H9 (cell line): ENCODE measurements at places on chromosomes 2 and 18. TPM values are rescaled to one million over a fixed set of nuclear protein-coding genes. Genes with fewer than 3 reads are reported as not detected.

The ASPRV1 gene
- total RNA-seq, result 0.57 and 0.64 TPM in 2 replicates

The VSNL1 gene
- total RNA-seq, result 9.2 and 9.9 TPM in 2 replicates

The TTC21B gene
- 16.6 and 18.8 TPM in 2 replicates for total RNA-seq

The PSMA8 gene
- total RNA-seq, result not detected in 2 replicates

The HTRA2 gene
- 24.1 and 24.9 TPM in 2 replicates for total RNA-seq

The VAMP5 gene
- total RNA-seq, result 0.57 and 0.59 TPM in 2 replicates

The ZSWIM2 gene
- not detected in 2 replicates for total RNA-seq

The SERPINB13 gene
- total RNA-seq, result not detected in 2 replicates

GRCh38 chr18:56515522-56515921 is 122.9 kb downstream of the TXNL1 start:
- H3K27me3 ChIP-seq, result no peaks in the 10 kb centered on the region
- H3K27ac ChIP-seq, result no peak overlapping the region
- no peak for DNase-seq

GRCh38 chr2:131724019-131724418 is 196.3 kb downstream of the CCDC74A start:
- no peak overlapping the region for H3K4me3 ChIP-seq
- H3K4me1 ChIP-seq, result no peaks in the 10 kb centered on the region
- peak; percentile 47 for DNase-seq
- H3K27me3 ChIP-seq, result no peaks in the 10 kb centered on the region
- H3K36me3 ChIP-seq, result peaks cover 2% of the 10 kb centered on the region; the same call in 2 of the 3 replicates

DNA sequence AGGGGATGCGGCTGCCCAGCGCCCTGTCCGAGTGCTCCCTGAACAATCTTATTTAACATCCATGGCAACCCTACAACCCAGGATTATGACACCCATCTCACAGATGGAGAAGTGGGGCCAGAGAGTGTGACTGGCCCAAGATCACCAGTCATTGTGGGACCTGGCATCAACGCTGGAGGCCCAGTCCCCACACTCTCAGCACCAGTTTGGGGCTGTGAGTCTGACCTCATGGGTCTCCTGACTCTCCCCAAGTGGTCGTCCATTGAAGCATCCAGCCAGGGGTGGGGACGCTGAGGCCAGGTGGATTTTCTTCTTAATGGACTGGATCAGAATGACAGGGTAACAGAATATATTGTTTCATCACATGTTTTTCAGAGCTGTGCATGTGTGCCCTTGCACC is 24.5 kb downstream of the MAL start:
- no peaks in the 10 kb centered on the region for H3K36me3 ChIP-seq
- no peak for DNase-seq
- no peaks in the 10 kb centered on the region for H3K27me3 ChIP-seq
- no peaks in the 10 kb centered on the region; the same call in 1 of the 2 replicates for H3K4me1 ChIP-seq

DNA sequence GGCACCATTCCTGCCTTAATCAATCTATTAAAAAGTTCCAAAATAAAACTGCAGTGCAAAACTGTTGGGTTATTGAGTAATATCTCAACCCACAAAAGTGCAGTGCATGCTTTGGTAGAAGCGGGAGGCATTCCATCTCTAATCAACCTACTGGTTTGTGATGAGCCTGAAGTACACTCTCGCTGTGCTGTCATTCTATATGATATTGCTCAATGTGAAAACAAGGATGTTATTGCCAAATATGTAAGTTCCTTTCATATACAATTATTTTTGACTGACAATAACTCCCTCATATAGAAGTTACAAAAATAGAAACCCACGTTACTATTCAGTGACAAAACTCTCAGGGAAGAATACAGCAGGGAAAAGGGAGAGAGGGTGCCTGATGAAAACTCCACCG is 43.0 kb downstream of the OSGEPL1 start:
- no peaks in the 10 kb centered on the region for H3K4me1 ChIP-seq
- H3K27ac ChIP-seq, result no peak overlapping the region
- H3K4me3 ChIP-seq, result no peak overlapping the region
- H3K36me3 ChIP-seq, result peaks cover 6% of the 10 kb centered on the region; the same call in 1 of the 2 replicates

GRCh38 chr2:158659483-158659882 is 135.6 kb upstream of the DAPL1 start:
- H3K27ac ChIP-seq, result no peak overlapping the region
- no peak for DNase-seq
- H3K27me3 ChIP-seq, result no peaks in the 10 kb centered on the region
- H3K36me3 ChIP-seq, result peaks cover 8% of the 10 kb centered on the region; the same call in 2 of the 3 replicates

GRCh38 chr2:179991344-179991743 is 15.8 kb downstream of the CWC22 start:
- H3K27ac ChIP-seq, result no peak overlapping the region
- H3K4me3 ChIP-seq, result no peak overlapping the region
- no peaks in the 10 kb centered on the region; the same call in 1 of the 2 replicates for H3K4me1 ChIP-seq
- peaks cover 9% of the 10 kb centered on the region; the same call in 2 of the 3 replicates for H3K36me3 ChIP-seq

DNA sequence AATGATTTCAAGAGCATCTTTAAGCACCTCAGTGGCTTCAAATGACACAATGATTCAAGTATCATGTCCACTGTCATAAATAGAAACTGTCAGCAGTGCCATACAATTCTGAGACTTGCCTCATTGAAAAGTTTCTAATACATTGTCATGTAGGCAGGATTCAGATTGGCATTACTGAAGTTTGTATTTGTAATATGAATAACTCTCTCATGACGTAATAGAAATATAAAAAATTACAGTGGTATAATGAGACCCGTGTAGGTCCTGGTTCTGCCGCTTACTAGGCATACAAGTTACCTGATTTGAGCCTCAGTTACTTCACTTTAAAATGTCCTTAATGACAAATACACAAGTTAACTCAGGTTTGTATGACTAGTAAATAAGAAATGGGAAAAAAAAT is 1536.2 kb upstream of the NXPH2 start:
- H3K4me3 ChIP-seq, result no peak overlapping the region
- DNase-seq, result no peak
- no peaks in the 10 kb centered on the region for H3K36me3 ChIP-seq
- no peaks in the 10 kb centered on the region for H3K4me1 ChIP-seq
- no peaks in the 10 kb centered on the region for H3K27me3 ChIP-seq

GRCh38 chr2:165406173-165406572 is 63.3 kb upstream of the CSRNP3 start:
- H3K27ac ChIP-seq, result no peak overlapping the region
- no peaks in the 10 kb centered on the region for H3K36me3 ChIP-seq
- peaks cover 3% of the 10 kb centered on the region; the same call in 1 of the 2 replicates for H3K4me1 ChIP-seq
- DNase-seq, result peak; percentile 60
- H3K4me3 ChIP-seq, result no peak overlapping the region; the same call in 1 of the 2 replicates
- no peaks in the 10 kb centered on the region for H3K27me3 ChIP-seq

DNA sequence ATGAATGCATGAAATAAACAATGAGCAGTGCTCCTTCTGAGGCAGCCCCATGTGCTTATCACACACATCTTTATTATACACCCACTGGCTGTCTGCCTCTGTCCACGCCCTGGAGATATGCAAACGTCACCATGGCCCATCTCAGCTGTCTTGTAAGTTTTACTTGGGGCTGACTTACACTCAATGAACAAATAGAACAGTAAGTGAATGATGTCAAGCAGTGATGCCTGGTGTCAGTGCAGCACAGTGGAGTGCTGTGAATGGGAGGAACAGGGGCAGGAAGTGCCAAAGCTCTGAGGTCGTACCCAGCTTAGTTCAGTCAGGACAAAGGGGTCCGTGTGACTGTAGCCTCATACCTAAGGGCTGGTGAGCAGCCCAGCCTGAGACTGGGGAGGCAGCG is 659.5 kb upstream of the HS6ST1 start:
- H3K27me3 ChIP-seq, result no peaks in the 10 kb centered on the region
- no peaks in the 10 kb centered on the region for H3K4me1 ChIP-seq
- H3K27ac ChIP-seq, result no peak overlapping the region
- H3K4me3 ChIP-seq, result no peak overlapping the region

DNA sequence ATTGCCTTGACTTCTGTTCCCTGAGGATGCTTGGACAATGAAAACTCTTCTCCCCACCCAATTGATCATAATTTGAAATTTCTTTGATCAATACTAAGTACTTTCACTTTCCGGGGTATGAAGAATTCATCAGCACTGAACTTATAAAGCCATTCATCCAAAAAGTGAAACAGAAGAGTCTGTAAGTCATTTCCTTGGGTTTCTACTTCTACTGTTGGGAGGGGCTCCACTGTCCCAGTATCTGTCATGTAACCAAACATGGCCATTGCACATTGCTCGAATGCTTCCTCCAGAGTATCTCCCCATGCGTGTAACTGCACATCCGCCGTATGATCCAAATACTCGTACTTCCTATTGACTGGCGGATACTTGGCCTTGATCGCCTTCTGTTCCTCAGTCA is 30.3 kb downstream of the NCL start:
- H3K36me3 ChIP-seq, result peaks cover 18% of the 10 kb centered on the region
- H3K27ac ChIP-seq, result no peak overlapping the region
- H3K27me3 ChIP-seq, result no peaks in the 10 kb centered on the region
- no peaks in the 10 kb centered on the region for H3K4me1 ChIP-seq
- no peak overlapping the region for H3K4me3 ChIP-seq

DNA sequence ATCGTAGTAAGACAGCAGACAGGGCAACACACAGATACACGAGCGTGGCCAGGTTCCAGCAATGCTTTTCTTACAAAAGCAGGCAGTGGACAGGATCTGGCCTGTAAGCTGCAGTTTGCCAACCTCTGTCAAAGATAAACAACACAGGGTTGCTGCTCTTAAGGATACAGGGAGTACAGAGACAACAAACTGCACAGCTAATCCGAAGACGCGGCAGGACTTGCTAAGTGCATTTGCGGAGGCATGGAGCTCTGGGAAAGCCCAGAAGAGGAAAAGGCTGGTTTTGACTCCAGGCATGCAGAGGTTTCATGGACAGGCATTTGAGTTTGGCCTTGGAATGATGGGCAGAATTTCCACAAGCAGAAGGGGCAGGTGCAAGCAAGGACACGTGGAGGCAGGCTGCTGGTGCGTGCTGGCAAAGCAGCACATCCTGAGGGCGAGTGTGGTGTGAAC is 24.4 kb downstream of the SERTAD2 start:
- no peak for DNase-seq
- no peaks in the 10 kb centered on the region for H3K4me1 ChIP-seq
- no peaks in the 10 kb centered on the region; the same call in none of the 2 replicates for H3K36me3 ChIP-seq
- no peak overlapping the region for H3K4me3 ChIP-seq

DNA sequence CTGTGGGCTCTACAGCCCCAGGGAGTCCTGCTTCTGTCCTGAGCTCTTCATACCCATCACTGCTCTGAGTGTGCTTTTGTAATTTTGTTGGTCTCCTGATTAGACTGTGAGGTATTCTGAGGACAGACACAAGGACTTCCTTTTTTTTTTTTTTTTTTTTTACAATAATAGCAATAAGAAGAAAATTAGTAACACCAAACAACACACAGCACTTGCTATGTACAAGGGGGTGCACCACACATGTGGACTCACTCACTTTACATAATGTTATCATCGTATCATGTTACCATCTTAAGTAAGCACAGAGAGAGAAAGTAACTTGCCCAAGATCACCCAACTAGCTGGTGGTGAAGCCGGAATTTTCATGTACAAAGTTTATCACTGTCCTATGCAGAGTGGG is 34.6 kb downstream of the MBP start:
- H3K27me3 ChIP-seq, result no peaks in the 10 kb centered on the region
- no peak for DNase-seq
- no peaks in the 10 kb centered on the region for H3K36me3 ChIP-seq

DNA sequence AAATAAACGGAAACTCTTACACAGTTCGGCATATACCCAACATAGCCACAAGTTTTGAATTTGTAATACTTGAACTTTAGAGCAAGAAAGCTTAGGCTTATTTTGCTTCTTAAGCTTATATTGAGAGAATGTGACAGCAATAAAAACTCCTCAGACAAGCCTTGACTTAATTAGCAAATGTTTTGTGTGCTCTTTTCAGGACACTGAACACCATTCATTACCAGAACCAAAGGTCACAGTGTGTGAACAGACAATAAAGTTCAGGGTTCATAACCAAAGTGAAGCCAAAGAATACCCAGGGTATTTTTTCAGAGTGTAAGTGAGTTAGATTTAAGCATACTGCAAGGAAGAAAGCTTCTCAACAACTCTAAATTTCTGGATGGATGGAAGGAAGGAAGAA is 605.8 kb downstream of the METTL4 start:
- no peak overlapping the region for H3K4me3 ChIP-seq
- DNase-seq, result no peak
- H3K27me3 ChIP-seq, result no peaks in the 10 kb centered on the region
- no peaks in the 10 kb centered on the region for H3K36me3 ChIP-seq

DNA sequence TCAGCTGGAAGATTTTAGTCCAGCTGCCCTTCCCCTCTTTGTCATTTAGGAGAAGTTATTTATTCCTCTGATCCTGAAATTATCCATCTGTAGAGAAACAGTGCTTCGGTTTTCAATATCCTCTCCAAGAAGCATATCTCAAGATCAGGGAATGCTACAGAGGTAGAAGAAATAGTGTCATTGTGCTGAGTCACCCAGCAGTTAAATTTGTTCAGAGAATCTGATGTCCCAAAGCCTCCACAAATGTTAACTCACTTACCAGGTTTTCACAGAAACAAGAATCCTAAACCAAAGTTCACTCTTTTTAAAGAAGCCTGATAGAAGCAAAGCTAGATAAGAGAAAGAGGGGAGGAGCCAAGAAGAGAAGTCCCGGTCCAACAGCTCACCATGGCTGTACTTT is 480.7 kb upstream of the GYPC start:
- no peak overlapping the region for H3K4me3 ChIP-seq
- H3K4me1 ChIP-seq, result no peaks in the 10 kb centered on the region
- H3K36me3 ChIP-seq, result no peaks in the 10 kb centered on the region
- no peak for DNase-seq

DNA sequence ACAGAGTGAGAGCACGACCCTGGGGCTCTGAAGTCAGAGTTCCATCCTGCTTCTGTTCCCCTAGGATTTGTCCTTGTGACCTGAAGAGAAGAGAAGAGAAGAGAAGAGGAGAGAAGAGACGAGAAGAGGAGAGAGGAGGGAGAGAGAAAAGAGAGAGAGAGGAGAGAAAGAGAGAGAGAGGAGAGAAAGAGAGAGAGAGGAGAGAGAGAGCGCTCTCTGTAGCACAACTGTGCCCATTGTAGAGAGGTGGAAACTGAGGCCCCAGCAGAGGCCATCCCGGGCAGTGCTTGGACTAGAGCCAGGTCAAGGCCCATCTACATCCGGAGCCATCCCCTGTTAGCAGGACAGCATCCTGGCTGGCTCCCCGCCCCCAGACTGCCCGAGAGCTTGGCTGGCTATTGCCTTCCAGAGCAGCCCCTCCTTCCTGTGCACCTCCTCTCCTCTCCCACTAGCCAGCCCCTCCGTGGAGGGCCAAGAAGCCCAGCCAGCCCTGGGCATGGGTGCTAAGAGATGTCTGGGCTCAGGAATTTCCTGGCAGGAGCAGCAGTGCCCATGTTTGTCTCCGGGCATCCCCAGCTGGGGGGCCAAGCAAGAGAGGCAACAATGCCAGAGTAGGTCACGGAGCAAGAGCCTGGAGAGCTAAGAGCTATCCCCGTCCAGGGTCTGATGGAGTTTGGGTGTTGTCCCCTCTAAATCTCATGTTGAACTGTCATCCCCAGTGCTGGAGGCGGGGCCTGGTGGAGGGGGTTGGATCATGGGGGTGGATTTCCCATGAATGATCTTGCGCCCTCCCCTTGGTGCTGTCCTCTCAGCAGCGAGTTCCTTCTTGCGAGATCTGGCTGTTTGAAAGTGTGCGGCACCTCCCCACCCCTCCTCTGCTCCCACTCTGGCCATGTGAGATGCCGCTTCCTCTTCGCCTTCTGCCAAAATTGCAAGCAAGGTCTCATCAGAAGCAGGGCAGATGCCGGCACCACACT is 18.2 kb upstream of the GPR55 start:
- H3K27ac ChIP-seq, result no peak overlapping the region
- H3K36me3 ChIP-seq, result no peaks in the 10 kb centered on the region
- no peak overlapping the region for H3K4me3 ChIP-seq
- no peaks in the 10 kb centered on the region for H3K4me1 ChIP-seq
